ENCODE measurements at places on chromosomes 5 and 9.

GRCh38 chr9:116032683-116033440 lies 120.7 kb upstream of the PAPPA start:
- no peak for DNase-seq

DNA sequence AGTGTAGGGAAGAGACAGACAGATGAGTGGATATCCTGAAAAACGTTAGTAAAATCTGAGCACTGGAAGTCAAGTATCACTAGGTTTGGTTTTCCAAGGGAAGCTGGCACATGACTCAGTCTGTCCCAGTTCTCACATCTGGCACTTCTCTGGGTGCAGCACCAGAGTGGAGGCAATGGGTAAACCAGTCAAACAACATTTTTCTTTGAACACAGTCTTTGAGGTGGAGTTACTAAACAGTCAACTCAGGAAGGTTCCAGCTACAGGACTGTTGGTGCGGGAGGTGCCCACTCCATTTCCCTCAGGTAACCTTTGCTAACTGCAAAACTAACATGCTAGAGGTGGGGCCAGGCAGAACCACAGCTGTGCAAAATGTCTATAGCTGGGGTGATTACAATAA lies 301.4 kb upstream of the RFX3 start:
- DNase-seq, result no peak

GRCh38 chr5:142096382-142096781 lies 12.2 kb upstream of the NDFIP1 start:
- no peak for DNase-seq

DNA sequence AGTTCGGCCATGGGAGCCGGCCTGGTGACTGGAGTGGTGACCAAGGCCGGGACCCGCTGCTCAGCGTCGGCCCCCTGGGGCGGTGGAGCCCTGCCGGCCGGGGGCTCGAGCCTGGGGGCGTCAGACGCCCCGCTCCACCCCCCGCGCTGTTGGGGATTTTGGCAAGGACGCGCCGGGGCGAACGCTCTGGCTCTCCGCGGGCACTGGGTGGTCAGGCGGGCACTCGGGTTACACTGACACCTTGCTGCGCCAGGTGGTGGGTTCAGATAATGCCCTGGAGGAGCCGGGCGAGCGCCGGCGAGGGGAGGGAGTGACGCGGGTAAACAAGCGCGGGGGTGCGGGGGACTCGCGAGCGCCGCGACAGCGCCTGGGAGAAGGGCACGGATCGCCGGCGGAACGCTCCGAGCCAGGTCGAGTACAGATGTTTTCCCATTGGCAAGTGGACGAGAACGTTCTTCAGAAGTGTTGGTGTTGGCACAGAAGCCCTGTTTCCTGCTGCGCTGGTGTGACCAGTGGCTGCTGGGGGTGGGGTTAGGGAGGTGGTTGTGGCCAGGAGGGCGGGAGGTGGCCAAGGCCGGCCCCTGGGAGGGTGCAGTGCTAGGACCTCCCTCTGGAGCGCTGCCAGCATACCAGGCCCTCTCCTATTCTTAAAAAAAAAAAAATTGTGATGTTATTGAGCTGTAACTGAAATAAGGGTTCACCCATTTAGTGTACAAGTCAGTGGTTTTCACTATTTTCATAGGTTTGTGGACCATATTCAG lies 773 bp downstream of the SQSTM1 start:
- DNase-seq, result peak; percentile 83

DNA sequence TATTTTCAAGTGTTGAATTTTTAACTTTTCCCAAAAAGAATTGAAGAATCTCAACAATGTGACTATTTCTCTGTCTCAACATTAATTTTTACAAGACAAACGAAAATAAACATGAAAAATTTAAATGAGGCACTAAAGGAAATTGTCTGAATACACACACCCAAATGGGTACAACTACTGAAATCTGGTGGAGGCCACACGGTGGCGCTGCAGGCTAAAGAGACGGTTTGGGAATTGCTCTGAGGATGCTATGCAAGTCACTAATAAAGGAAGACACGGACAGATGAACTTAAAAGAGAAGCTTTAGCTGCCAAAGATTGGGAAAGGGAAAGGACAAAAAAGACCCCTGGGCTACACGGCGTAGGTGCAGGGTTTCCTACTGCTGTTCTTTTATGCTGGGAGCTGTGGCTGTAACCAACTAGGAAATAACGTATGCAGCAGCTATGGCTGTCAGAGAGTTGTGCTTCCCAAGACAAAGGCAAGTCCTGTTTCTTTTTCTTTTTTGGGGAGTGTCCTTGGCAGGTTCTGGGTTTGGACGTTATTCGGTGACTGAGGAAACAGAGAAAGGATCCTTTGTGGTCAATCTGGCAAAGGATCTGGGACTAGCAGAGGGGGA lies at the start of gene PCDHB10:
PCDHB10 (plus strand) TSS at position 244 of the 616 bp plus-strand sequence; CDS start at position 444, 200 bp downstream.
- no peak for DNase-seq

- DNase-seq, result no peak
Measured at GRCh38 chr5:125486634-125487033, 740.2 kb upstream of the ZNF608 start.

DNA sequence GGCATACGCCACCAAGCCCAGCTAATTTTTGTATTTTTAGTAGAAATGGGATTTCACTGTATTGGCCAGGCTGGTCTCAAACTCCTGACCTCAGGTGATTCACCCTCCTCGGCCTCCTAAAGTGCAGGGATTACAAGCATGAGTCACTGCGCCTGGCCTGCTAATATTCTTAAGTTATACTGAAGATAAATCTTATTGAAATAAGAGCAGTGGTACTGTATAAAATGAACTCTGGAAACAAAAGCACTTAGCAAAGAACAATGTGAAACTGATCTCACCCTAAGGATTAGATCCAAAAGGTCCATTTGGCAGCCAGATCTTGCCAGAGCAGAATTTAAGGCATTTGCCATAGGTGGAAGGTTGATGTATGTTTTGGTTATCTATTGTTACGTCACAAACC lies 27.1 kb downstream of the CYSTM1 start:
- no peak for DNase-seq

DNA sequence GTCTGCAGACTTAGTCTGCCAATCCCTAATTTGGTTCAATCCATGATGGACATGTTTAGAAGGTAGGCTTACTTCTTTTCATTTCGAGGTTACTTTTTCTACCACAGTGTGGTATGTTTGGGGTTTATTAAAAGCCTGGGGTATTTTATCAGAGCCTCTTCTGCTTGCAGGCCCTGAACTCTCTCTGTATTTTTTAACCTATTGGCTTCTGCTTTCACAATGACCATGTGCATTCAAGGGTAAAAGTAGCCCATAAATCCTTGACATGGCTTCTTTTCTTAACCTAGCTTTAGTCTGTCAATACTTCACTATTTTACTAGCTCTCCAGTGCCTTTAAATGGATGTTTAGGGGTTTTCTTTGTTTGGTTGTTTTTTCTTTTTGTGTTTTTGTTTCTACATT lies 286.6 kb downstream of the FER start:
- DNase-seq, result no peak

DNA sequence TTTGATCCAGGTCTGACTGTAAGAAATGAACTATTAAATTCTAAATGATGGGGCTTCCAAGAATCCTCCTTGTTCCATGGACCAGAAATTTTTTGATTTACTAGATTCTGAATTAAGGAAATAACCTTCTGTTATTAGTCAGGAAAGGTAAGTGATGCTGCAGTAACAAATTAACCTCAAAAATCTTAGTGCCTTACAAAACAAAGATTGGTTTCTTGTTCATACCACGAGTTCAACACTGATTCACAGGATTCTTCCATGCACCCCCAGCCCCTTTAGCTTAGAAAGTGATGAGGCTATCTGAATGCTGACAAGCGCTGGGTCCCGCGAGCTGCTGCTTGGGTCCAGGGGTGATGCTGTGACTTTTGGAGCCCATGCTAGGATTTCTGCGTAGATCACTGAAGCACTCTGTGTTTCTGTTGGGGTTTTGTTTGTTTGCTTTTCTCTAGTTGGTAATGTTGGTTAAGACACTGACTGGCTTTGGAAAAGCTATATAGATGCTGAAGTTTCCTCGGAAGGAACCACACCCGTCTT lies 52.3 kb downstream of the COL15A1 start:
- no peak for DNase-seq

GRCh38 chr9:136386018-136386417 lies 12.5 kb upstream of the CARD9 start:
- DNase-seq, result no peak

DNA sequence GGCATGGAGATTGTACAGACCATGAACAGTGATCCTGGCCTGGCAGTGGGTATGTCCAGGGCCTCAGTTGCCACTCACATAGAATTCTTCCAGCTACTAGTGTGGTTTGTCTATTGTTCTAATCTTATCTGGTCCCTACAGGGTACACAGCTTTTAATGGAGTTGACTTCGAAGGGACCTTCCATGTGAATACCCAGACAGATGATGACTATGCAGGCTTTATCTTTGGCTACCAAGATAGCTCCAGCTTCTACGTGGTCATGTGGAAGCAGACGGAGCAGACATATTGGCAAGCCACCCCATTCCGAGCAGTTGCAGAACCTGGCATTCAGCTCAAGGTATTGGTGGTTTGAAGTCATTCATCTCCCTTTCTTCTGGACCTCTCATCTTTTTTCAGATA lies 43.8 kb downstream of the THBS4 start:
- no peak for DNase-seq

GRCh38 chr5:58043032-58043945 lies 416.6 kb downstream of the PLK2 start:
- no peak for DNase-seq

DNA sequence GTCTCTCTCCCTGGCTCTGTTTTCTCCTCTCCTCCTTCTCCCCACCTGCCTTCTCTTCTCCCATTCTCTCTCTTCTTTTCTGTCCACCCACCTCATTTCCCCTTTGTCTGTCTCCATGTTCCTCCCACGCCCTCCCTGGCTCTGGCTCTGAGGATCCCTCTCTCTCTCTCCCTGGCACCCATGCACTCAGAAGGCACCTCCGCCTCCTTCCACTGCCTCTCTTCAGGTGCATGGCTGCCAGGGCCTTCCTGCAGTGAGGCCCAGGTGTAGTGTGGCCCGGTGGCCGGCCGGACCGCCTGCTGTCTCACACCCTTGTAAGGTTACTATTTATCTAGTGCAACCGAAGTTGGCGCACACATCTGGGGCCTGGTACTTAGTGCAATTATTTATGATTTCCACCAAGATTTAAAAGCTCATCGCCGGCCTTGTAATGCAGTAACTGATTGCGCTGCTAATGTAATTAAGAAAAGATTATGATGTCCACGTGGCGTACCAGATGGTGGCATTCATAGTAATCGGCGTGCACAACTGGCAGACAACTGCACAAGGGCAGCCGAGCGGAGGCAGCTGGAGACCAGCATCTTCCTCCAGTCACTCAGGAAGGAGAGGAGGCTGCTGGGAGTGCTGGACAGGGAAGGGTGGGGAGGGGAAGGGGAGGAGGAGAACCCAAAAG lies 50.4 kb upstream of the MVB12B start:
- DNase-seq, result no peak

- DNase-seq, result no peak
Measured at GRCh38 chr9:16271967-16272366, 598.5 kb downstream of the BNC2 start.

- no peak for DNase-seq
Measured at GRCh38 chr5:38780316-38780715, 65.5 kb upstream of the OSMR start.
